Muscle of back (tissue), 13 donors: ENCODE measurements at places on chromosomes 7 and 10. TPM values are rescaled to one million over a fixed set of nuclear protein-coding genes. Genes with fewer than 3 reads are reported as not detected.

- DNase-seq: no peak
Measured at GRCh38 chr7:36286688-36287087, 103.0 kb upstream of the ANLN start.

Gene PCGF5
- polyA plus RNA-seq: 18.0 TPM

Gene PNLIP
- polyA plus RNA-seq: 0.30 TPM

DNA sequence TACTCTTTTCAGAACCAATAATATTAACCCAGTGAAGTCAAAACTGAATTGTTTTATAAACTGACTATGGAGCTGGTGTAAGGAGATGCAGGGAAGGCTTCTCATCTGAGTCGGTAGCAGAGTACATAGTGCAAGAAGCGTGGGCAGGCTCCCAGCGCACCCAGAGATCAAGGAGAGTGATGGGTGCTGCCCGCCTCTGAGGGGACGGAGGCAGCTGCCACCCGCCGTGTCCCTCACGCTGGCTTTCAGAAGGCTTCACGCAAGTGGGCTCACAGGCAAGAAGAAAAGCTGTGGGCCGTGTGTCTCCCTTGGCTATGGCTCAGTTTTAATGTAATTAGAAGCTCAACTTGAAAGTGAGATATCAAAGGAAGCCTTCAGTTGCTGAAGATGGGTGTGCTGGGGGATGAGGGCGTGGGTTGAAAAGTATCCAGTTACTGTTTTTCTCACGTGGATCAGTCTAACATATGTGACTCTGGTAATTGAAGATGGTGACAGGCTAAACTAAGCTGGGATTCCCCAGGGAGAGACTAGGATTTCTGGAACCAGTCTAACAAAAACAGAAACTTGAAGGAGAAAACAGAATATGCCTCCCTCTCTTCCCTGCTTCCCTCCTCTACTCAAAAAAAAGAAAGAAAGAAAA is 159.9 kb downstream of the MGMT start:
- DNase-seq: peak; percentile 47

Gene HPS1
- polyA plus RNA-seq: 16.9 TPM

GRCh38 chr7:116443101-116443523 is 56.4 kb upstream of the CAV2 start:
- peak; percentile 92 for DNase-seq

Gene PHYHIPL
- 4.4 TPM for polyA plus RNA-seq

Gene MTERF1
- 11.3 TPM for polyA plus RNA-seq

DNA sequence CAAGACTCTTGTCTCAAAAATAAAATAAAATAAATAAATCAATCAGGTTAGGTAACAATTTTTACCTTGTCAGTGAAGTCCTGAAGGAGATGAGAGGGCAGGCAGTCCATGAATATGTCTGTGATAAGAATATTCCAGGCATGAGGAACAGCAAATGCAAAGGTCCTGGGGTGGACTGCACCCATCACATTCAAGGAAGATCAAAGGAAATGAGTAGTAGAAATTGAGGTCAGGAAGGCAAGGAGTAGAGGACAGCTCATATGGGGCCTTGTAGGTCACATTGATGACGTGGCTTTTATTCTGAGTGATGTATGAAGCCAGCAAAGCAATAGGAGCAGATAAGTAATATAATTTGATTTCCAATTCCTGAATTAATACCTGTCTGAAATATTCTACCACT is 76.5 kb upstream of the TCF7L2 start:
- no peak for DNase-seq

- peak; percentile 73 for DNase-seq
Measured at GRCh38 chr10:86795353-86795752, 38.9 kb downstream of the BMPR1A start.

GRCh38 chr10:93254180-93254853 is 180.6 kb downstream of the CYP26A1 start:
- DNase-seq: no peak

- no peak for DNase-seq
Measured at GRCh38 chr7:103394566-103394965, 47.1 kb downstream of the PSMC2 start.

Gene ZCCHC24
- 62.4 TPM for polyA plus RNA-seq

- DNase-seq: no peak
Measured at GRCh38 chr7:867406-868188, 8.8 kb upstream of the GET4 start.

Gene ADAP1
- 3.6 TPM for polyA plus RNA-seq

GRCh38 chr10:50575477-50576244 is 48.1 kb downstream of the SGMS1 start:
- DNase-seq: no peak

Gene TRIM74
- polyA plus RNA-seq: not detected

DNA sequence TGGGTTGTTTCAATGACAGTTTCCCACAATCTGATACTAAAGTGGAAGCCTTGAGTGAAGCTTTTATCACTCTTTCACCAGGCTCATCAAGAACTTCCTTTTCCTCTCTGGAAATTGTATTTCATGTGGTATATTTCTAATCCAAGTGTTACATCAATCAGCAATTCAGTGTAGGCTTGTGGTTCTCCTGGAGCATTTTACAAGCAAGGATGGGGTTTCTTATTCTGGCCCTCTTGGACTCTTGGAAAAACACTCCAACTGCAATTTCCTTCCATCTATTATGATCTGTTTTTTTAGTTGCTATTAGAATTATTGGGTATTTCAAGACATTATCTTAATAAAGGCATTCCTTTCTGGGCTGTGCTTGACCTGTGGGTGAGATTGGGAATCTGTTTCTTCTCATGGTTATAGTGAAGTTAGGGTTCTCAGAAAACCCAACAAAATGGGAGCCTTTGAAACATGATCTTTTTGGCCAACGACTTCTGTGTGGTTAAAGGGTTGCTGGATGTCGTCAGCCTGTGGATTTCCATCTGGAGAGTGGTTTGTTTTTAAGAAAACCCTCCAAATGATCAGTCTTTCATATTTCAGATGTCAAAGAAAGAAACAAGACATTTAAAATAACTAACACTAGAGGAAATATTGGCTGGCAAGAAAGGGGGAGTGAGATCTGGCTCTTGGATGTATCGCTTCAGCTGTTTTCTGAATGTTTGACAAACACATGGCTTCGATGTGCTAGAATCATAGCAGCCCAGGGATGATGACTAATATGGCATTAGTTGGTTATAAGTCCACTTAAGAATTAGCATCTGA is 540.2 kb downstream of the LRMDA start:
- DNase-seq: peak; percentile 27

Gene PTPRZ1
- 3.7 TPM for polyA plus RNA-seq

GRCh38 chr7:11638011-11638774 is 193.8 kb downstream of the THSD7A start:
- DNase-seq: peak; percentile 54

DNA sequence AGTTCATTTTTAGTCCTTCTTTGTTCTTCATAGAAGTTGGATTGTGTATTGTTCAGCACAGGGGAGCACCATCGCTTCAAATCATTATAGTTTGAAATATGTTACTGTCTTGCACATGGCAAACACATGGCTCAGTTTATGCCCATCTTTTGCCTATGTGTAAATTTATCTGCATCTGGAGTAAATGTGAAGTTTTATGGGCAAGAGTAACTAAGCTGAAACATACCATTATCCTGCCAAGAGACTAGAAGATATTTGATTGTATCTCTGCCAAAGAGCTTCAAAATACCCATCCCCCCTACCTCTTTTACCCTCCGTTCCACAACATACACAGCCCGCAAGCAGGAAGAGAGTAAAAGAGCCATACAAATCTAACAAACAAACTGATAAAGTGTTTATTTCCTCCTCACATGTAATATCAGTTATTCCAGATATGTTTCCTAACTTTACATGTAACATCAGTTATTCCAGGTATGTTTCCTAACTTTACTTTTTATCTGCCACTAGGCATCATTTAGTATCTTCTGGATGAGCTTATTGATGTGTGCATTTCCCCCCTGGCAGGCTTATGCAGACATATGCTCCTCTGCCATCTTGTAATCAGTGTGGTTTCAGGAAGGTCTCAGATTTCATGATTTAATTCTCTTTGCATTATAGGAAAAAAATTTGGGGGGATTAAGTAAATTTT is 127.7 kb downstream of the SRI start:
- DNase-seq: no peak

GRCh38 chr10:14010101-14010558 is 320.6 kb downstream of the FRMD4A start:
- DNase-seq: peak; percentile 86

Gene BHLHA15
- not detected for polyA plus RNA-seq

- no peak for DNase-seq
Measured at GRCh38 chr7:115059321-115059720, 137.4 kb downstream of the MDFIC start.

Gene MMP21
- 0.37 TPM for polyA plus RNA-seq

DNA sequence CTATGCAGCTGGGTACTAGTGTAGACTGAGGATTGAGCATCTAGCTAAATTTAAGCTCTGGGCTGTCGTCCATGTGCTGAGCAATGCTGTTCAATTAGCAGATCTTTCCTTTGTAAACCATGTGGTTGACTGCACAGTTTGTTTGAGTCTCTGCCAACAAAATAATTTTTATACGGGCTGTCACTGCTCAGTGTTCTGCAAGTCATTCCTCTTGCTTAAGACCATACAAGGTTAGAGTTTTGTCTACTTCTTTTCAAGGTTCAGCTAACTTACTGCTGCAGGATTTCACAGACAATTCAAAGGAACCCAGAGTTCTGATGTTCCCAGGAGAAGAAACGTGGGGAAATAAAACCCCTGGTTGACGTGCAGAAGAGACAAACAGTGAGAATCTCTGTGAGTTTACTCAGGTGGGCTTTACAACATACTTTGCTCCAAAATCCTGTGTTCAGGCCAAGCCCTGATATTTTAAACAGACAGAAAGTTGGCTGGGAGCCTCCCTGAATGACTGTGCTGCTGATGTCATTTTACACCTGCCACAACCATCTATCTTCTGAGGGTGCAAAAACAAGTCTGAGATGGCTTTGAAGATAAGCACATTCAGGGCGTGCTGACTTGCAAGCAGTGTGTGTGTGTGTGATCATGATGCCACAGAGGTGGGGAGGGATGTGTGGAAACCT is 177.1 kb upstream of the SVIL start:
- DNase-seq: peak; percentile 88

DNA sequence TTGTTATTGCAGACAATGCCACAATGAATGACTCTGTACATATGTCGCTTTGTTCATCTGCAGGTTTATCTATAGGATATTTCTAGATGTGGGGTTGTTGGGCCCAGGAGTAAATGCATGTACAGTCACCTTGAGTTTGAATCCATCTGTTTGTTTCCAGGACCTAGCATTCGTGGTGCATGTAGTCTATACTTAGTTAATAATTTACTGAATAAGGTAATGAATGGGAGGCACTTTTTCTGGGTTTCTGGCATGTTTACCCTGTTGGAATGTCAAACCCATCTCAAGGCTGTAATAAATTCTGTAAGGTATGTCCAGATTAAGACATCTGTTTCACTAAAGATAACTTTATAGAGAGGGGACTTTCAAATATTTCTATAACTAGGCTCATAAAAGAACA is 23.5 kb downstream of the HECTD2 start:
- no peak for DNase-seq

- no peak for DNase-seq
Measured at GRCh38 chr10:299969-300368, 164.7 kb downstream of the ZMYND11 start.

DNA sequence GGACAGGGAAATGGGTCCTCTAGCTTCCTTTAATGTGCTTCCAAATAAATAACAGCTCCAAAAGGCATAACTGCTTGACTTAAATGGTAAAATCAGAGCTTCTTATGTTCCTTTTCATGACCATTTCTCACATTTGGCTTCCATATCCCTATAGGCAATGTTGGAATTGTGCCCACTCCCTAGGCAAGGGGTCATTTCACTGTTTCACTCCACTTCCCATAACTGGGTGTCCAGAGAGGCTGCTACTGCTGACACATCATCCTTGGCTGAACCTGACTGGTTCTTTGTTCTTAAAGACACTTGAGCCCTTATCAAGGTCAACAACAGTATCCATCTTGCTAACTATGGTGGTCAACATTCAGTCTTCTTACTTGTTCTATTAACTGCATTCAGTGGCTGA is 37.1 kb downstream of the PRTFDC1 start:
- no peak for DNase-seq

GRCh38 chr7:101804088-101804963 is 13.1 kb upstream of the CUX1 start:
- DNase-seq: no peak

GRCh38 chr10:91077549-91078071 is 142.9 kb upstream of the PCGF5 start:
- DNase-seq: peak; percentile 69

Gene CYP2C9
- polyA plus RNA-seq: not detected

DNA sequence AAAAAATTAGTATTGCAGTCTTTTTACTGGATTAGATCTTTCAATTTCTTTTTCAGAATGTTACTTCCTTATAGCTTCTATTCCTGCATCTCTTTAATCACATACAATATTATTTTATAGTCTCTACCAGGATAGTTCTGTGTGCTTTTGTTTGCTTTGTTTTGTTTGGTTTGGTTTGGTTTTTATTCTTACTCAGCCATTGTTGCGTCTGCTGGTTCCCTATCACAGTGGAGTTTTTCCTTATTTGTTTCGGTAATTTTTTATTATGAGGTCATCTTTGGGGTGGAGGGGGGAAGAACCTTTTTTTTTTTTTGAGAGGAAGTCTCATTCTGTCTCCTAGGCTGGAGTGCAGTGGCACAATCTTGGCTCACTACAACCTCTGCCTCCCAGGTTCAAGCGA is 9.0 kb upstream of the BAIAP2L1 start:
- DNase-seq: no peak

GRCh38 chr10:51203359-51203758 is 129.1 kb downstream of the PRKG1 start:
- DNase-seq: no peak

GRCh38 chr7:23713285-23714149 is 3.5 kb downstream of the STK31 start:
- no peak for DNase-seq

DNA sequence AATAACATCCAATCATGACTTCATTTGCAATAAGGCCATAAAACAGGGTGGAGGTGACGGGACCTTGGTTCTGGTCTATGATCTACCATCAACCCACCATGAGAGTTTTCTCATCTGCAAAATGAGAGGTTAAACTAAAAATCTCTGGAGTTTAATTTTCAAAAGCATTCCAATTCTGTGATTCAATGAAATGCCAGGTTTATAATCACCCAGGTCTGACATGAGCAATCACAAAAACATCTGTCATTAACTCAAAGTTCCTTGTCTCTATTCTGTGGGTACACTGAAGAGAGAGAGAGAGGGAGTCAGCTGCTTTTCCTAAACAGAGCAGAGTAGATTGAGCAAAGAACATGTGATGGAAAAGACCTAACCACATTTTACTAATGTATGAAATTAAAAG is 75.4 kb downstream of the NUDCD3 start:
- no peak for DNase-seq

Gene ACBD5
- 18.9 TPM for polyA plus RNA-seq

GRCh38 chr10:104639590-104640338 is 1.3 kb upstream of the SORCS3 start:
- DNase-seq: no peak

Gene TAF6
- polyA plus RNA-seq: 35.7 TPM

Gene MSS51
- 49.8 TPM for polyA plus RNA-seq

Gene PSD
- polyA plus RNA-seq: 5.7 TPM

- no peak for DNase-seq
Measured at GRCh38 chr10:1198453-1199344, 142.5 kb downstream of the WDR37 start.

Gene MYL10
- polyA plus RNA-seq: 20.1 TPM
